NCI-H524 treated with DMSO at 0.1 percent for 48 hours (cell line): ENCODE measurements at places on chromosomes 6 and 20.

DNA sequence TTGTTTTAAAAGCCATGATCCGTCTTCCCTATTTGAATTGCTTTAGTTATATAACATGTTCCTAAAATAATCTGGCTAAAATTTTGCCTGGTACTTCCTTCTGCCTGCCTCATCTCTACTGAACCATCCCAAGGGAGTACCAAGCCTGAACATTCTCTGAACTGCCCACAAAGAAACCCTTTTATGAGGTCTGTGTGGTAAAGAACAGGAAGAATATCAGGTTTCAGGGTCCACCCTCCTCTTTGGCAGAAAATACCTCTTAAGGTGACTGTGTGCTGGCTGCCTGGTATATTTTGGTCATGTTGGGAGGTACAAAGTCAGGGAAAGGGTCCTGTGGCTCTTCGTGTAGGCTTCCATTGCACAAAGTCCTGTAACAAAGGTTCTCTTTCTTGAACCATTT lies 574.1 kb upstream of the CHD6 start:
- DNase-seq, result no peak

- DNase-seq, result no peak
Observed at GRCh38 chr20:51799401-51799860, 2.9 kb downstream of the SALL4 start.

DNA sequence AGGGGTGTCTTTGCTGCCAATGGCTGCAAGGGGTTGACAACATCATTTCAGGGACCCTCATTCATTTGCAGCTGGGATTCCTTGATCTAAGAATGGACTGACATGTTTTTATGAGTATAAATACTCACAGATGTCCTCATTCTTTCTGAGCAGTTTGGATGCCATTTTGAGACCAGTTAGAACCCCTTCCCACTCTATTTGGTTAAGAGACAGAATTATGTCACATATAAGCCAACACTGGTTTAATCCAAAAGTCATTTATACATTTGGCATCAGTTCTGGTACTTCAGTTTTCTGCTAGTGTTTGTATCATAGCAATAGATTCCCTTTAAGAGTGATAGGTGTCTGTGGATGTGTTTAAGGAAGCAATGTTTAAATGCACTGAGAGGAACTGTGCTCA lies 248.8 kb downstream of the SAMD5 start:
- no peak for DNase-seq

- DNase-seq, result no peak
Observed at GRCh38 chr6:111646942-111647341, 41.3 kb upstream of the TRAF3IP2 start.

- DNase-seq, result no peak
Observed at GRCh38 chr20:19318610-19319009, 106.2 kb downstream of the SLC24A3 start.

DNA sequence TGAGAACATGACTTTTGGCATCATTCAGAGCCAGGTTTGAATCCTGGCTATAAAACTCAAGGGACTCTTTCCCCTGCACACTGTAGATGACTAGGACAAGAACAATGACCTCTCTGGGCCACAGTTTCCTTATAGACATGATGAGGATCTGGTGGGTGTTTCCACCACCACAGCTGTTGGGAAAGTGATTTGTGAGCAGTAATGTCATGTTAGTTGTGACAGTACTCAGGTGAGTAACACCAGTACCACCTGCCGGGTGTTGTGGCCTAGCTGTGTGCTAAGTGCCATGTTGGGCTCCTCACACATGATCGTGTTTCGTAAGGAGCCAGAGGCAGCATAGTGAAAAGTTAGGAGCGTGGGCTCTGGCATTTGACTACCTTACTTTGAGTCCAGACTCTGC lies 24.1 kb downstream of the HM13 start:
- DNase-seq, result no peak

- no peak for DNase-seq
Observed at GRCh38 chr6:128532827-128533226, 12.4 kb upstream of the PTPRK start.

- no peak for DNase-seq
Observed at GRCh38 chr6:106257195-106257594, 68.4 kb downstream of the ATG5 start.

GRCh38 chr6:17138033-17138432 lies 36.2 kb downstream of the STMND1 start:
- no peak for DNase-seq

DNA sequence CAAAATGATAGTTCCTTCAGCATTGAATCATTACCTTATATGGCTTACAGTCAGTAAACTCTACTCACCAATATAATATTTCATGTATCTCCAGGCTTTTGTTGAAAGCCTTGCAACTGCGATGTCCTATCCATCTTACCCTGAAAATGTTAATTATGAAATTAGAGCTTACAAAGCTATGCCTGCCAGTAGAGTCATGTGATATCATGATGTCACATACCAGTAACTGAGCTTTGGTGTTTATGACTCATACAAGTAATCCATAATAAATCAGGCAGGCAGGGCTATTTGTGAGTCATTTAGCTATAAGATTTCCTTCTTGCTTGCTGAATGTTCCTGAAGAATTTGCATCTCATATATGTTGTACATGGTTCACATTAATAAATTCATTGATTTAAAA lies 44.9 kb upstream of the FAM83B start:
- no peak for DNase-seq

DNA sequence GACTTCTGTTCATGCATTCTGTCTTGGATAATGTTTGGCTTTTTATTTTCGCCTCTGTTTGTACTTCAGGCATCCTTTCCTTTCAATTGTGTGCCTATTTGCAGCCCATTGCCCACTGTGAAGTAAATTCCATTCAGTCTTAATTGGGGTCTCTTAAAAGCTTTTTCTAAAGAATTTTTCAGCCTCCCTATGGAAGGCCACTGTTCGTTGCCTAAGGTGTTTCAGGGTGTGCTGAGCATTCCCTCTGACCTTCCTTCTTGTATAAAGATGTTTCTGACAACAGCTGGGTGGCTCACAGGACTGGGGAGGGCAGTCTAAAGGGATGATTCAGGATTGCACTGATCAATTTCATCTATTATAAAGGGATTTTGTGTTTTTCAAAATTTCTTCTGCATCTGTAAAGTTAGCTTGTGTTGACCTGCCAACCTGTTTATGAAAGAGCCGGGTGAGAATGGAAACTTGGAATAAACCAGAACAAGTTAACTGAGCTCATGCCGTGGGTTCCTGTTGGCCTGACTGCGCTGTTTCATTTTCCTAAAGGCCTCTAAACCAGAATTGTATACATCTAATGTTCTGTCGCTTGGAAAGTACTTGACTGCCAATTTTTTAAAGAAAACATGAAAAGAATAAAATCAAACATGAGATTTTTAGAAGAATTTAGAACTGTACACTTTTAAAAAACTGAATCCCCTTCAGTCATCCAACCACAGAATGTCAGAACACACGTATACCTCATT lies 14.3 kb downstream of the PHACTR2 start:
- no peak for DNase-seq

GRCh38 chr6:145151624-145152023 lies 583.7 kb downstream of the EPM2A start:
- DNase-seq, result no peak

- no peak for DNase-seq
Observed at GRCh38 chr6:7469696-7470095, 71.8 kb upstream of the DSP start.

DNA sequence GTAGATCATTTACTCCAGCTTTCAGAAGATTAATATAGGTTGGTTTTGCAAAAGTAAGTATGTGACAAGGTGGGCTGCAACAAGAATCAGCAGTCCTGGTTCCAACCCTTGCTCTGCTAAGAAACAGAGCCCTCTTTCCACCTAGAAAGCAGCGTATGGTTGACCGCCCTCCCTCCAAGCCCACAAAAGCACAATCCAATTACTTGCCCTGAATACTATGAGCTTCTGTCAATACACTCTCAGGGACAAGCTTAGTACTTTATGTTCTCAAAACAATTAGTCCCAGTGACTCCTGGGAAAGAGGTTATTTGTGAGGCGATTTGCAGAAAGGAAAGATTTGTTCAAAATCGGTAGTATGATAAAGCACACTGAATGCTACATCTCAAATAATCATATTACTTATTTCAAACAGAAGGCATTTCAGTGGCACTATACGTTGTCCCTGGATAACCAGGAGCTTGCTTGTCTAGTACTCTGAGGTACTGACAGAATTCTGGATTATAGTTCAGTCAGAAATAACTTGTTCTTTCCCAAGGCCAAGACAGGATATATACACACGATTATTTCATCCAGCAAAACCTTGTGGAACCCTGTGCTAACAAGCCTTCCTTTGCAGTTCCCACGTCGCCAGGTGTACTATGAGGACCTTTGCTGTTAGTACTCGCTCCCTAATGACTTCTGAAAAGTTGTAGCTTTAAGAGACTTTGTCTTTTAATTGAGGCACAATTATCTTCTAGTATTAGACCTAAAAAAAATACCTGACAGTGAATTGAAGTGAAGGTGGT lies 96.9 kb upstream of the ADTRP start:
- no peak for DNase-seq

- peak; percentile 82 for DNase-seq
Observed at GRCh38 chr20:47125758-47126591, 230.5 kb downstream of the ZMYND8 start.

DNA sequence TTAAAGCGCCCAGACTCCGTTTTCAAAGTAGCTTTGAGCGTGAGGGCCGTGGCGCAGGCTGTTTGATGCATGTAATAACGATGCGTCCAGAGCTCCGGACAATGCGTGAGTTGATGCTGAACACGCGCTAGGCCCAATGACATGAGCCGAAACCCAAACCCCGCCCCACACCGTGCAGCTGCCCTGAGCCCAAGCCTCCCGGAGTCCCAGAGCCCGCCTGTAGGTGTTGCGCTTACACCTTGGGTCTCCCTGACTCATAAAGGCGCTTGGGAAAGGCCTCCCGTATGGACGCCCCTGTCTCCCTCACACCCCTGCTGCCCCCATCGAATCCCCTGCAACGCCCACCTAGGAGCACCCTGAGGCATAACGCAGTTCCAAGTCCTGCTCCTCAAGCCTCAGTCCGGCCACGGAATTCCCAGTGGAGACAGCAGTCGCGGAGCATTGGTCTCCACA lies 87.6 kb downstream of the ERMARD start:
- DNase-seq, result no peak

DNA sequence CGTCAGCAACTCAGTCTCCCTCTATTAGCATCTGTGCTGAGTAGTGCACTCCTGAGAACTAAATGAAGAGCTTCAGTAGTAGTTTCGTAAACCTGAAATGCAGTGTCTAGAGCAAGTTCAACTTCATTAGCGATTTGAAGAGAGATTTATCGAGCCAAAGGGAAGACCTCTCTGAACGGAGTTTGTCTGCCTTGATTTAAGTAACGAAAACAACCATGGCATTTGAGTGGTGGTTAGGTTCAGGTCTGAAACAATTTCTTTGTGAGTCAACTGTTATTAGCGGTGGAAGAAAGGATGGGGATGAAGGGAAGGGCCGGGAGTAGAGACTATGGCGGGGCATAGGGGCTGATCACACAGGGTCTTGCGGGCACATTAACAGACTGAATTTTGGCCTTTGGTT lies 150.5 kb downstream of the BCAS1 start:
- DNase-seq, result no peak

DNA sequence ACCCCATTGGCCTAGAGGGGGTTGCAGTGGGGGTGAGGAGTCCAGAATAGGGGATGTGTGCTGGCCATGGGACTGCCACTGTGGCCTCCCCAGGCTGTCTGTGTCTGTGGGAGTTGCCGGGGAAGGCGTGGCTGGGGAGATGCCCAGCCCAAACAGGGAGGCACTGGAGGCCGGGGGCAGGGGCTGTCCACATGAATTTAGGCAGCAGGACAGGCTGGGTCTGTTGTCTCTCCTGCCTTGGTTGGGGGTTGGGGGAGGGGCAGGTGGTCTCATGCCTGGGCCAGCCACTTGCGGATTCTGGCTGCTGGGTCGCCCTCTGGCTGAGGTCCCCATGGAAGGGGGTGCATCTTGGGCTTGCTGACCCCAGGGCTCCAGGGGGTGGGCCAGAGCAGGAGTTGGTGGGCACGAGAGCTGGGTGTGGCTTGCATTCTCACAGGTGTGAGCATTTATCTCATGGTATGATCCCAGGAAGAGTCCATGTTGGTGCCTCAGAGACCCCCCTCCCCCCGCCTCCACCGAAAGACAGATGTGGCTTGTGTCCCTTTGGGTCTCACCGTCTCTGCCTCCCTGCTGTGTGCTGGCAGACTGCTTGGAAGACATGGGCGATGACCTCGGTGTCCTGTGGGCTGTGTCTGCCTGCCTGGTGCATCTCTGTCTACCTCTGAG lies 4.0 kb downstream of the SOX18 start:
- DNase-seq, result no peak

DNA sequence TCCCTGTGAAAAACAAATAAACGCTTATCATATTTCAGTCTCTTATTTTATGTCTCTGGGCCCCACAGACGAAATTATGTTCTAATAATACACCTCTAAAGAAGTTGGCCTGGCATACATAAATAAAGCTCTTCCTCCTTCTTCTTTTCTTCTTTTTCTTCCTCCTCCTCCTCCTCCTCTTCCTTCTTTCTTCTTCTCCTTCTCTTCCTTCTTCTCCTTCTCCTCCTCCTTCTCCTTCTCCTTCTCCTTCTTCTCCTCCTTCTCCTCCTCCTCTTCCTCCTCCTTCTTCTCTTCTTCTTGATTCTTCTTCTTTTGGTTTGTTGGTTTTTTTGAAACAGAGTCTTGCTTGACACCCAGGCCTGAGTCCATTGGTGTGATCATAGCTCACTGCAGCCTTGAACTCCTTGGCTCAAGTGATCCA lies 41.8 kb upstream of the PTPN1 start:
- DNase-seq, result no peak

DNA sequence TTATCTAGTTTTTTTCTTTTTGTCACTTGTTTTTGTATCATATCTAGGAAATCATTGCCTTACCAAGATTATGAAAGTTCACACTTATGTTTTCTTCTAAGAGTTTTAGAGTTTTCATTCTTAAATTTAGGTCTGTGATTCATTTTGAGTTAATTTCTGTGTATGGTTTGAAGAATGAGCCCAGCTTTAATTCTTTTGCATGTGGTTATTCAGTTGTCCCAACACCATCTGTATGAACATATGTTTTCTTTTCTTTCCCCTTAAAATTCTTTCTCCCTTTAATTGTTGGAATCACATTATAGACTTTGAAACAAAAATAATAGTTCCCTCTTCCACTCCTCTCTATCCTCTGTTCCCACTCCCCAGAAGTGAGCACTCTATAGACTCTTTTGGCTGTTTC lies 85.4 kb downstream of the SLX4IP start:
- no peak for DNase-seq

- peak; percentile 61 for DNase-seq
Observed at GRCh38 chr6:26331218-26332073, 33.6 kb upstream of the BTN3A2 start.

- no peak for DNase-seq
Observed at GRCh38 chr20:3740615-3741301, 8.3 kb downstream of the HSPA12B start.

- no peak for DNase-seq
Observed at GRCh38 chr6:143405373-143406154, 44.9 kb downstream of the ADAT2 start.
